Right forelimb (tissue), 1 donor: ENCODE measurements at places on chromosomes 11 and 22.

- DNase-seq, result peak; percentile 34
Measured at GRCh38 chr22:39718921-39719475, 148.4 kb downstream of the CACNA1I start.

- DNase-seq, result no peak
Measured at GRCh38 chr11:105148241-105148640, 8.7 kb upstream of the CARD18 start.

DNA sequence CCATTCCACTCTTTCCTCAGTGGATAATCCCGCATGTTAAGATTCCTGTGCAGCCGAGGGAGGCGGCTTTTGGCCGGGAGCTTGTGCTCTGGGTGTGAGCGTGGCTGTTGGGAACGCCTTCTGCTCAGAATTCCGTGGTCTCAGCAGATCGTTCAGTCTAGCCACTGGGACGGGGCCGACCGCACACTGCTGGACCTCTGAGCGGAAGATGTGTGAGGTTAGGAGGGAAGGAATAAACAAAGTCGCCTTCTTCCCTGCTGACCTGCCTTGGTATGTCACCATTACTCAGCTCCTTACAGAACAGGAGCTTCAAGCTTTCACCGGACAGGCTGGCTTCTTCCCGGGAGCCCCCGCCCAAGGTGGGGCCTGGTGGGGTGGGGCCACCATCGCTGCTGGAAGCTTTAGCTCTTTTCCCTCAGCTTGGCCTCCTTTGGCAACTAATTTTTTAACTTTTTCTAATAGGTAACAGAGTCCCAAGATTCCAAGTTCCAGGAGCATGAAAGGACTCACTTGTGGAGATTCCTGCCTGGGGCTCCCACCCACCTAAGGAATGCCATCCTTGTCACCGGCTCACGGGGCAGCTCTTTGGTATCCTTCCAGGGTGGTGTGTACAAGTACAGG is 22.5 kb upstream of the SEPTIN5 start:
- peak; percentile 84 for DNase-seq

GRCh38 chr22:32776802-32777201 is 24.7 kb upstream of the TIMP3 start:
- no peak for DNase-seq

DNA sequence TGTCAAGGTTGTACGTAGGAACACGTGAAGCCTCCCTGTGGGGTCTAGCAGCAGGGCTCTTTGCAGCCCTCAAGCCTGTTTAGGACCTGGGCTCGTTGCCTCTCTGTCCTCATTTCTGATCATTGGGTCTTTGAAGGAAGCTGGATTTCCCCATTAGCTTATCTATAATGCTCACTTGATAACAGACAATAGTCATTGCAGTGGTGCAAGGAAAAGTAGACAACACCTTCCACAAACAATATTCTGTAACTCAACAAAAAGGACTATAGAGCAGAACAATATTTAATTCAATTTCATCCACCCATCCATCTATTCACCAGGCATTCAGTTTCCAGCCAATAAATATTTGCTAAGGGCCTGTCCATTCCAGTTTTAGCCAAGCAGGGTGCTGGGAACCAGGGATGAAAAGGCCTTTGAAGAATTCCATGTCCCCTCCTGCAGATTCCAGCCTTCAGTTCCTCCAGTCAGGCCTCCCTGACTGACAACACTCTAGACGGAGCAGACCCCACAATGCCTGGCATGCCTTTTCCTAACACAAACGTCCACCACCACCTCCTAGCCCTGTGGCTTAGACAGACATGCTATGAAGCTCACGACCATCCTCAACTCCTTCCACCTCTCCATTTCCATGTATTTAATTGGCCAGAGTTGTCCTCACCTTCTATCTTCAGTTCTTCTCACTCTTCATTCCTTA is 12.7 kb upstream of the POLD3 start:
- no peak for DNase-seq

DNA sequence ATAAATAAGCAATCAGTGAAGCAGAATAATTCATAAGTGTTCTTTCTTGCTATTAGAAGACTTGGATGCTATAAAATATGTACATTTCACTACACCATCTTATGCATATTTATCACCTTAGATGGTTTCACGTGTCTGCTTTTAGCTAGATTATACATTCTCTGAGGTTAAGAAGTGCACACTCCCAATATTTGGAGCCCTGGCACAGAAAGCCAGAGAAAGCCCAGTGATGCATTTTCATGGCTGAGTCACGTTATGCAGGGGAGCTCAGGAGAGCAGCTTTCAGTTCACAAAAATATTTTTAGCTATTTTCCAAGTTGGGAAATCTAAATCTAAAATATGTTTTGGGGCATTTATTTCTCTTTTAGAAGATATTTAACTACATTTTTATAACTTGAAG is 5.1 kb upstream of the TP53AIP1 start:
- no peak for DNase-seq

DNA sequence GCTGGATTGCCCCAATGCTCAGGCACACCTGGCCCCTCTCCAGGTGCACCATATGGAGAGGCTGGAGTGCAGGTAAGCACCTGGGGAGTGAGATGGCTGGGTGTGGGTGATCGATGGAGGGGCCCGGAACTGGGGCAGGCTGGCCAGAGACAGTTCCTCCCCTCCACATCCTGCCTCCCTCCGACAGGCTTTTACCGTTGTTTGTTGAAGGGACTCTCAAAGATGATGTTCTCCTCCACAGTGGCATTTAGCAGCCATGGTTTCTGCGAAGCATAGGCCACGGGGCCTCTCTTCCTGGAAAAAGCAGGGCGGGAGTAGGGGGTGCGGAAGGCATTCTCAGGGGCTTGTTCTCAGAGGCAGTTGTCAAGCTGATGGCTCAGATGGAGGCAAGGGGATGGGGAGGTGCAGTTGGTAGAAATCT is 25.9 kb upstream of the KCNJ11 start:
- no peak for DNase-seq

- no peak for DNase-seq
Measured at GRCh38 chr11:28860893-28861292, 752.7 kb downstream of the METTL15 start.

GRCh38 chr22:41366323-41367029 is 15.3 kb upstream of the TEF start:
- DNase-seq, result no peak

GRCh38 chr22:42432818-42433217 is 615 bp upstream of the NFAM1 start:
- no peak for DNase-seq
